ENCODE measurements at places on chromosomes 7 and 10.

- no peak for DNase-seq
Observed at GRCh38 chr7:78203042-78203720, 404.6 kb downstream of the PHTF2 start.

GRCh38 chr10:125982260-125982948 is 86.0 kb downstream of the FANK1 start:
- DNase-seq: no peak

- DNase-seq: peak; percentile 41
Observed at GRCh38 chr10:33332183-33333065, 2.0 kb downstream of the NRP1 start.

DNA sequence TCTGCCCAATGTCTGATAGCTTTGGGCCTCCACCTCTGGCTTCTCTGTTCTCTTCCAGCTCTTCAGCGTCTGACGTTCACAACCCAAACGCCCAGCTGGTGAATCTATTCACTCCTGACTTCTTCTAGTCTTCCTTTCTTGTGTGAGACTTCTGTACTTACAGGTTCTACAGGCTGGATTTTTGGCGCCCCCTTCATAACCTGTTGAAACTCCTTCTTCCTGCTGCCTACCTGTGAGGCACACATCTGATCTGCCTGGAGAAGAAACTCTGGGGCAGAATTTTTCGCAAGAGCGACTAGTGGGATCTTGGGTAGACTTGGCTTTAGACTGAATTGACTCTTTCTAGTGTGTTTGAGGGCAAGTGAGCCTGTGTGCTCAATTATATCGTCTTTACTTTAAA is 249.3 kb downstream of the REEP3 start:
- DNase-seq: no peak

DNA sequence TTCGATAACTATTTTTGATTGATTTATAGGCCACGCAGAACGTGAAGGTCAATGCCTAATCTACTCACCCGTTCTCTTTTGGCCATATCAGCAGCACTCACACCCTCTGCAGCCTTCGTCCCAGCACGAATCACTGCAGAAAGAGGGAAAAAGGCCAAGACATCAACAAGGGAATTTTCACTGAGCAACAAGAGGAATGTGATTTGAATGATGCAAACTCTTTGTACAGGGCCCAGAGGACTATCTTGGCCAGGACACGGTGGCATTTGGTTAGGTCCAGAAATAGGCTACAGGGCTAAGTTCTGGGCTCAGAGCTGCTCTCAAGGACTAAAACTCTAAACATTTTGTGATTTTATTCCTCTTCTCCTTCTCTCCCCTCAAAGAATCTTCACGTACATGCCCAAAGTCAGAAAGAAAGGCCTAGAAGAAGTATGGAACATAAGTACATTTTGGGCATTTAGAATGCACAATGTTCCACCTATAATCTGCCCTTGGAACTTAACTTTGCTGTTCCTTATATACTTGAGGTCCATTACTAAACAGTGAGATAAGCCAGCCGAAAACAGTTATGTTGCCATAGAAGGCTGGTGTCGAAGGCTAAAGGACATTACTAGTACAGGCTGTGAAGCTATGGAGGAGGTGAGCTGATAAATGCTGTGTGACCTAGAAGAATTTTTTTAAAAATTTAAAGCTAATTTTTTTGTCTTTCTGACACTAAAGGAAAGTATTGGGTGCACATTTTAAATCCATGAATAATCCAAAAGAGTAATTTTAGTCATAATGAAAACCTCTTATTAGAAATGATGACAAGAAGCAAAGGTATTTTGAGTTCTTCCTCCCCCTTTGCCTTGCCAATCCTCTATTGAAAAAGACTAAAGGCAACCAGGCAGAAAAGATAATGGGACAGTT is 20.0 kb downstream of the RBM28 start:
- no peak for DNase-seq

- DNase-seq: peak; percentile 59
Observed at GRCh38 chr10:46079831-46080585, 33.9 kb upstream of the MSMB start.

DNA sequence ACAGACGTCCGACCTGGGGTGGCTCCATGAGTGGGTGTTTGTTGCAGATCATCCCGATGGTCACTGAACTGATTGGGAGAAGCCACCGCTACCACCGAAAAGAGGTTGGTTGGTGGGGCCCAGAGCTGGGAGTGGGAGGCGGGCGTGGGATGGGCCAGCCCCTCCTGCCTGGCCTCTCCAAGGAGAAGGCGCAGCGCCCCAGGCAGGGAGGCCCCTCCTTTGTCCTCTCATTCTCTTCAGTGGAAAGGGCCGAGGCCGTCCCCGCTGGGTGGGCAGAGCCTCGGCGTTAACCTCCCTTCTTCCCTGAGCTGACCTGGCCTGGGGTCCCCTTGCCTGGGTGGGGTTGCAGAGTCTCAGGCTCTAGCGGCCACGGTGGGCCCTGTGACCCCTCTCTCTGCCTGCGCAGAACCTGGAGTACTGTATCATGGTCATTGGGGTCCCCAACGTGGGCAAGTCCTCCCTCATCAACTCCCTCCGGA is 5.2 kb downstream of the MTG1 start:
- DNase-seq: peak; percentile 37

GRCh38 chr7:31033674-31034300 is 18.3 kb upstream of the ADCYAP1R1 start:
- DNase-seq: no peak

DNA sequence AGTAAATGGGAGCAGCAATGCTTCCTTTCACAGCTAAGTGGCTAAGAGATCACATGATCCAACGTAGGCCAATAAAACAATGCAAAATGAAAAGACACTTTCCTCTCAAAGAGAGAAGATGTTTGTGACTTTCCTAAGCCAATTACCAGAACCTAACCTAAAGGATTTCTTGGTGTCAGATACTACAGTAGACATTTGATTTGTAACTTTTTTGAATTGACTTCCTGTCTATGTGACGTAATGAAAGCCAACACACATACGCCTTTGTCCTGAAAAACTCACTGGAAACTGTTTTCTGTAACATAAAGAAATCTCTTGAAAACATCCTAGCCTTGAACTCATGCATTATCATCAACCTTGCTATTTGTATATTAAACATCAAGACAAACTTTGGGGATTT is 417.1 kb downstream of the GPAM start:
- no peak for DNase-seq

GRCh38 chr7:51802718-51803117 is 486.1 kb upstream of the COBL start:
- DNase-seq: no peak

GRCh38 chr7:41792120-41792519 is 89.2 kb upstream of the INHBA start:
- DNase-seq: no peak

DNA sequence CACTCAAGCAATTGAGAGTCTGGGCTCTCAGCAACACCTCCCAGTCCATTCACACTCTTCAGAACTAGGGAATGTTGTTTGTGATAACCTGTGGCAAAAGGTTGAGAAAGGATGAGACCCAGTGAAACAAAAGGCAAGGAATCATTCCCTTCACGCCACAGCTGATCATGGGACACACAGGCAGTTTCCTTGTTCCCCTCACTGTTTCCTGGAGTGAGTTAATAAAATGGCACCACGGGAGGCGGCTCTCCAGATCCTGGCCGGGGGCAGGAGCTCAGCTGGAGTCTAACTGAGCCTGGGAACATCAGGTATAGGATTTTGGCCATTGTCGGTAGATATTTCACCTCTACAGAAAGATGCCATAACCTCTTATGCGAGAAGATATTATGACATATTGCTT is 107.3 kb upstream of the FAM171A1 start:
- DNase-seq: no peak

GRCh38 chr10:1184541-1185430 is 128.6 kb downstream of the WDR37 start:
- no peak for DNase-seq

GRCh38 chr7:3174515-3175284 is 126.4 kb upstream of the SDK1 start:
- DNase-seq: no peak

GRCh38 chr10:78890506-78890905 is 178.3 kb upstream of the ZMIZ1 start:
- DNase-seq: no peak

DNA sequence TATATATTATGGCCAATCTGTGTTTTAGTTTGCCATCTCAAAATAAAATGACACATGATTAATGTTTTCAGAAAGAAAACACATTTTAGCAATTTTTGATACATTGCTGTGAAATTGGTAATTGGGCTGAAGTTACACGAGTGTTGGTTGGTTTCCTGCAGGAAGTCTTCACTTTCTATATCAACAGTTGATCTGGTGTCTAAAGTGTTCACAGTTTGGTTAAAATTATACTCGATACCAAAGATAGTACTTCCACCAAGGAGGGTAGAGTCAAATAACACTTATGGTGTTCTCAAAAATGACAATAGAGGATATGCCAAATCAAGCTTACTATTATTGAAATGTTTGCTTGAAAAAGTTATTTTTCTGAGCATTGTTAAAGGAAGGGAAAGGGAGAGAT is 120.3 kb upstream of the GLCCI1 start:
- no peak for DNase-seq

DNA sequence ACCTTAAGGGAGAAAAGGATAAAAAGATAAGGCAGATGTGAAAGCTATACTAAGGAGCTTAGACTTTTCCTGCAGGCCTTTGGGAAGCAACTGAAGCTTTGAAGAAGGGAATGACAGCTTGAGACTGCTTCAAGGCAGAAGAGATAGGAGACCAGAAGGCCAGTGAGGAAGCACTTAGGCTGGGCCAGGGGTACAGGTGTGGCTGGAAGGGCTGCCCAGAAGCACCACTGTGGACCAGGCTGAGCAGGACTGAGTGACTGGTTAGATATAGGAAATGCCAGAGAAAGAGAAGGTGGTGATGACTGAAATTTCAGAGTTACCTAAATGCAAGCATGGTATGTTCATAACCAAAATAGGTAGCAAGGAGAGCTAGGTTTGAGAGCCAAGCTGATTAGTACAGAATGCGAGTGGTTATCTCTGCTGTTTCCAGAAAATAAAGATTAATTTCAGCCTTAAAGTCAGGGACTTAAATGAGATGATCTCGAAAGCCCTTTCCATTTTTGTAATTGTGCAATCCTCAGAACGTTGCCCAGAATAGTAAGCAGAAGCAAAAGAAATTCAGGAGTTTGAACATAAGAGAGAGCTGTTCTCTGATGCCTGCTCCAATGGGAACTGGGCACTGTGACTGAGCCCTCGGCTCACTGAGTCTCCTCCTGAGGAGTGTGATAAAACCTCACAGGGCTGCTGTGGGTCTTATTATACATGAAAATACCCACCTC is 54.9 kb downstream of the MET start:
- no peak for DNase-seq

GRCh38 chr7:69395061-69395714 is 203.1 kb upstream of the AUTS2 start:
- no peak for DNase-seq

GRCh38 chr10:3000048-3000447 is 67.3 kb upstream of the PFKP start:
- no peak for DNase-seq

GRCh38 chr7:149414745-149415390 is 46.0 kb downstream of the ZNF777 start:
- DNase-seq: no peak

All from SJSA1 (cell line).